Psoas muscle (tissue), 8 donors: ENCODE measurements at places on chromosomes 12 and 14. TPM values are rescaled to one million over a fixed set of nuclear protein-coding genes. Genes with fewer than 3 reads are reported as not detected.

- no peak for DNase-seq
Observed at GRCh38 chr14:69387311-69387710, 10.8 kb downstream of the ERH start.

GRCh38 chr14:73759183-73759713, 45.1 kb upstream of the PNMA1 start:
- peak; percentile 90 for DNase-seq

GRCh38 chr14:91410771-91411536, 6.7 kb downstream of the CCDC88C start:
- DNase-seq = no peak

GRCh38 chr14:92613008-92613658, 99.6 kb downstream of the RIN3 start:
- no peak for DNase-seq

The HOXC6 gene
- 7.6 TPM for total RNA-seq

DNA sequence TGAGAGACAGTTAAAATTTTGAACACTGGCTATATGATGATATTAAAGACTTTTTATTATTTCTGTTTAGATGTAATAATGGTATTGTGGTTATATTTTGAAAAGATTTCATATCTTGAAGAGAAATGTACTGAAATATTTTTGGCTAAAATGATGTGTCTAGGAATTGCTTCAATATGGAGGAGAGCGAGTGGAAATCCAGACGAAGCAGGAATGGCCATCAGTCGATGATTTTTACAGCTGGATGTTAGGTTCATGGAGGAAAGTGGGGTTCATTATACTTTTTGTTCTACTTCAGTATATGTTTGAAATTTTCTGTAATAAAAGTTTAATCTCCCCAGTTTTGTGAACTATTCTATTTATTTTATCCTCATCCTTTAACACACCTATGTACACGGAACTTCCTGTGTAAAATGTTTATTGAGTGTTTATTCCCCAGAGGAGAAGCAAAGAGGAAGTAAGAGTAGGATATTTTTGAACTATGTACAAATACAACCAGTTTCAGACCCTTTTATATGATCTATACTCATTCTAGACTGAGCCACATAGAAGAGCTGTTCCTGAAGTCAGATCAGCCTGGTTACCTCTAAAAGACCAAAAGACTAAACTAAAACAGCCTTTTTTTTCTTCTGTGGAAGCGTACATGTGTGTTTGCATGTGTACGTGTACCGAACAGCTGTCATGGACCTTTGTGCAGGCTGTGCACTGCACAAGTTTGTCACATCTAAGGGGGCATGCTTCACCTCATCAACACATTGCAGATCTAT, 211.0 kb upstream of the NUDT4 start:
- no peak for DNase-seq

The PGF gene
- total RNA-seq = 7.9 TPM

DNA sequence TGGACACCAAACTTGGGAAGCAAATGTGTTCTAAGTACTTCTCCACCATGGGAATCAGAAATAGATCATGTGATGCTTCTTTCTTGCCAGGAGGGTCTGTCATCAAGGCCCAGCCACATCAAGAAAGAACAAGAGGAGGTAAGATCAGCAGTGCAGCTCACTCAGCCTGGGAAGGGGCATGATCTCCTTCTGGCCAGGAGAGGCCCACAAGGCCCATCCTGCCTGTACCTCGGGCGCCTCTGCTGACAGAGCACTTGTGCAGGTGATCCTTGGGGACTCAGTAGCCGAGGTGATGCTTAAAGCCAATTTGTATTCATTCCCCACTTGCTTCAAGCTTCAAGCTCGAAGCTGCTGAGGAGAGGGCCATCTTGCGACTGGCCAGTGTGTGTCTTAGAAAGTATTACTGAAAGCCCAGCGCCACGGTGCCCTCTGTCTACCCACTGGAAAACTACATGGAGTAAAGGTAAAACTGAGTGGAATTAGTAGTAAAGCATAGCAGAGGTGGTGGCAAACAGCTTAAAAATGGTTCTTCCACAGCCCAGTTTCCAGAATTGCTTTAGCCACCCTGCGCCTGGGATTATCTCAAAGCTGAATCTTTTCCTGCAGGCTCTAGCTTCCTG, 26.2 kb downstream of the RTRAF start:
- no peak for DNase-seq

The GZMH gene
- total RNA-seq = not detected

The KRT4 gene
- 0.12 TPM for total RNA-seq

GRCh38 chr12:14986449-14986848, 13.6 kb downstream of the PDE6H start:
- no peak for DNase-seq

The LRIG3 gene
- 2.9 TPM for total RNA-seq

DNA sequence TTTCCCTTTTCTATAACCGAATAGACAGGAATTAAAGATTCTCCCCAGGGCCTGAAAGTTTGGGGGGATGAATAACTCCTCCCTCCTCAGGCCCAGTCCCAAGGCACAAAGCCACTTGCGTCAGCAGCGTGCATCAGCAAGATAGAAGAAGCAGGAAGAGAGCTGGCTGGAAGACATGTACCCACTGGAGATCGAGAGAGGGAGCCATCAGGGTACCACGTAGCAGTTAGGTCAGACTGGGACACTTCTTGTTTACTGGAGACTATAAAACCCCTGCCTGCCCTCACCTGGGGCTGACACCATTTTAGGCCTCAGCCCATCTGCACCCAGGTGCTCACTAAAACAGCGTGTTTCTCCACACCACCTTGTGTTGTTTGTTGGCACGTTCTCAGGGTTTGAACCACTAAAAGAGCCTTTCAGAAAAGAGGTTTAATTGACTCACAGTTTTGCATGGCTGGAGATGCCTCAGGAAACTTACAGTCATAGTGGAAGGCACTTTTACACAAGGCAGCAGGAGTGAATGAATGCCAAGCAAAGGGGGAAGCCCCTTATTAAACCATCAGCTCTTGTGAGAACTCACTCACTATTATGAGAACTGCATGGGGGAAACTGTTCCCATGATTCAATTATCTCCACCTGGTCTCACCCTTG, 93.2 kb downstream of the TMTC3 start:
- DNase-seq = no peak

GRCh38 chr12:42468921-42469320, 120.6 kb downstream of the PRICKLE1 start:
- DNase-seq = no peak

DNA sequence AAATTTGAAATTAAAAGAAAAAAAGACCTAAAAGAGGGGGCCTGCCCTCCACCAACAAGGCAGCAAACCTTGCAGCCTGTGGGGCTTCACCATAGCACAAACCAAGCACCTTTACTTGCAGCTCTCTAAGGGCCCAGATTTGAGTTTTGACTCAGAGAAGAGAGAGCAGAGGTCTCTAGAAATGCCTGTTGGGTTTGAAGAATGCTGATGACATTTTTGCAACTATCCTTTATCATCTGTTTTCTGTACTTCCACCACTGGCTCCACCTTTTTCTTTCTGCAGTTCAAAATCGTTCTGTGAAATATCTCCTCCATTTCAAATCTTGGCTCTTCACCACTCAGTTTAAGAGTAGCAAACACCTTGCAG, 83.8 kb upstream of the HMGA2 start:
- DNase-seq = no peak

The SLC7A7 gene
- 2.2 TPM for total RNA-seq

DNA sequence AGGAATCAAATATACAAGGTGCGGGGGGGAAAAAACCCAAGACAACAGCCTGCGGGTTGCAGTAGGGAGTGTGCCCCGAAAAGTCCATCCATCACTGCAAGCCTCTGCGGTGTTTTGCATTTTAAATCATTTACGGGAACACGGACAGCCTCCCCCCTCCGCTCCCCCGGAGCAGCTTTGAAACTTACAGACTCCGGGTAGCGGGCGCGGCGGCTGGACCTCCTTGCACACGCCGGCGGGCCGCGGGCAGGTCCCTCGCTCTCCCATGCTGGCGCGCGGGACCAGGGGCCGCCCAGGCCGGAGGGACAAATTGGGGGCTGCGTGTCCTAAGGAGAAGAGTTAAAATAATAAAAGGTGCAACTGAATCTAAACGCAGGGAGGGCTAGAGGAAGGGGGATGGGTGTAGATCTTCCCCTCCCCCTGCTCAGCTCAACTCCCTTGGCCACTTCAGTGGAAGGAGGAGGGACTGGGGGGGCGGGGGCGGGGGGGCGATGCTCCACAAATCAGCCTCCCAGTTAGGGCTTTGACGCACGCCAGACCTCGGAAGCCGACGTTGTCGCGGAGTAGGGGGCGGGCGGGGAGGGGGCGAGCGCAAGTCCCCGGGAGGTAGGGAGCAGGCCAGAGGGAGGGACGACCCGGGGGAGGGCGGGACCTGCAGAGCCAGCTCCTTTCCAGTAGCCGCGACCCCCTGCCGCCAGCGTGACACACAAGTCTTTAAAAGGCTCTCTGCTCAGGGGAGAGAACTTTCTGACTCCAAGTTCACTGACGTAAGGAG, at the start of gene KCNJ8:
TSS of gene KCNJ8 (minus strand) at position 349 of the 775 bp plus-strand sequence. CDS start 1,090 bp downstream, outside the sequence.
- peak; percentile 81 for DNase-seq

The HCAR2 gene
- not detected for total RNA-seq

GRCh38 chr14:70601162-70601561, 707 bp upstream of the MED6 start:
- DNase-seq = no peak

DNA sequence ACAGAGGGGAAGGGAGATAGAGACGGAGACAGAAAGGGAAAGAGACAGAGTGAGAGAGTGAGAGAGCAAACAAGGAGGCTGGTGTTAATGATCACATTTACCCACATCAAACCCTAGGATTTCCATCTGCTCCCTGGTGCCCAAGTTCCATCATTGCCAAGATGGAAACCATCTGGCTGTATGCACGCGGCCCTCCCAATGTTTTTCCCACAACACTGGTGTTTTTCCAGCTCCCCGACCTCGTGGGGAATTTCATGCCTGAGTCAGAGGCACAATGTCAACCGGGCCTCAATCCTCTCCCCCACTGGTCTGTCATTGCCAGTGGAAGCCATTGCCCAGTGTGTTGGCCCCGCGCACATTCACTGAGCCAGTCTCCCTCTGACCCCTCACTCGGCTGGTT, 19.9 kb upstream of the BDKRB2 start:
- no peak for DNase-seq

The PLXNC1 gene
- total RNA-seq = 0.76 TPM

The COX8C gene
- total RNA-seq = 0.54 TPM

The OR6C6 gene
- total RNA-seq = not detected

The PTGDR gene
- 0.39 TPM for total RNA-seq
